ENCODE measurements at places on chromosomes 16 and 17.

DNA sequence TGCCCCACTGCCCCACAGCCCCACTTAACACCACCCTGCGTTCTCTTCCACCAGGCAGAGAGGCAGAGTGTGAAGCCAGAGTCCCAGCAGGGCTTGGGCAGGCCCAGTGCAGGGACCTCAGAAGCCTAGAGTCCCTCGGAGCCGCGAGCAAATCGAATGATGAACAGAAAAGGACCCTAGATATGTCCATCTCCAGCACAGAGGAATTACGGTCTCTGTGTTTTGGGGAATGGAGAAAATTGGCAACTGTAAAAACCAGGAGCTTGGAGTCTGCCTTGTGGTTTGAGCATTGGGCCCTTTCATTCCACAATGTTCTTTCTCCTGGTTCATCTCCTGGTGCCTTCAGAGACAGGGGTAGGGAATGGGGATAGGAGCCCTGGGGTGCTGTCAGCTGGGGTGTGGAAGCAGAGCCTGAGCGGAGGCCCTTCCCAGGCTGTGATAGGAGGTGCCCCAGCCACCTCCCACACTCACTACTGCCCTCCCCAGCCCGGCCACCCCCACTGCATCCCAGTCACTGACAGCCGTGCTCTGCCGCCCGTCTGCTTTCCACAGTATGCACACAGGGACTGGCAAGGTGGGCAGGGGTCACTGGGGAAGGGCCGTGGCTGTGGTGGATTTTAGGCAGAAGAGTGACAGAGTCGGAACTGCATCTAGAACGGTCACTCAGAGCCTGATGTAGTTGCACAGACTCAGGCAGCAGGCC is 26.7 kb downstream of the TBX4 start:
- DNase-seq: no peak

- DNase-seq: no peak
These were observed 12.5 kb downstream of the CYB5B start for GRCh38 chr16:69436896-69437295.

DNA sequence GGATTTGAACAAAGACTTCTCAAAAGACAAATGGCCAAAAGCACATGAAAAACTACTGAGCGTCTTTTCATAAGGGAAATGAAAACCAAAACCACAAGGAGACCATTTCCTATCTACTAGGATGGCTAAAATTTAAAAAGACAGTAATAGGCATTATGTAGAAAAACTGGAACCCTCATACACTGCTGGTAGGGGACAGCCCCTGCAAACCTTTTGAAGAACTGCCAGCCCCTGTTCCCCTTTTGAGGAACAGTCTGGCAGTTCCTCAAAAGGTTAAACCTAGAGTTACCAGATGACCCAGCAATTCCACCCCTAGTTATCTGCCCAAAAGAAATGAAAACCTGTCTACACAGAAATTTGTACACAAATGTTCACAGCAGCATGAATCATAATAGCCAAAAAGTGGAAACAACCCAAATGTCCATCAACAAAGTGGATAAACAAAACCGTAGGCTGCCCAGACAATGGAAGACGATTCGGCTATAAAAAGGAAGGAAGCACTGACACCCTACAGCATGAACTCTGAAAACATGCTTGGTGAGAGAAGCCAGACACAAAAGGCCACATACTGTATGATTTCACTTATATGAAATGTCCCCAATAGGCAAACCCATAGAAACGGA is 22.9 kb downstream of the CDIP1 start:
- DNase-seq: no peak

GRCh38 chr17:37197336-37197735 is 178.4 kb upstream of the C17orf78 start:
- no peak for DNase-seq

- no peak for DNase-seq
These were observed 48.8 kb downstream of the MYH11 start for GRCh38 chr16:15808071-15808470.

- no peak for DNase-seq
These were observed 54.9 kb upstream of the NACA2 start for GRCh38 chr17:61645920-61646319.

- DNase-seq: no peak
These were observed 14.6 kb downstream of the ABCC3 start for GRCh38 chr17:50649042-50649908.

DNA sequence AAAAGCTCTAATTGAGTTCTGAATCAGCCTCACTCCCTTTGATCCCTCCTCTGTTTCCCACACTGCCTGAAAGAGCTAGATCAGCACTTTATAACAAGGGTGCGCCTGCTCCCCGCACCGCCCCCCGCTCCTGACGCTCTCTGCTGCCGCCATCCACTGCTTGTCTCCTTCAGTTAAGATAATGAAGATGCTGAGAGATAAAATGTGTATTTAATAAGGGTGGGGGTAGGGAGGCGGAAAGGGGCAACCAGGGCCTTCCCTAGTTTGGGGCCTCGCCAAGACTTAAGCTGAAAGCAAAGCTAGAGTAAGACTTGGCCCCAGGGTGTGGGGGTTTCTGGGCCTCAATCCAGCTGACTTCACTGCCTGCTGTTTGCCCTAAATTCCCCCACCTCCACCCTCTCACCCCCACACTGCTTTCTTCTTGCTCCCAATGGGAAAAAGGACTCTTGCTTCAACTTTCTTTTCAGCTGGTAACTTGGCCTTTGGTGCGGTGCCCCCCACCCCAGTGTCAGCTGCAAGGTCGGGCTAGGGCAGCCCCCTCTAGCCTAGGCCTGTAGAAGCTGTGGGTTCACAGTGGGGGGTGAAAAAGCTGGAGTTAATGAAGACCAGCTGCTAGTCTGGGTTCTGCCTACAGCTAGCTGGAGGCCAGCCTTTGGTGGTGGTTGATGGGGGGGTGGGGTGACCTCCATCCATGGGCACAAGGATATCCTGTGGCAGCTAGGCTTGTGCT is 1.8 kb upstream of the RARA start:
- DNase-seq: no peak
